Stimulated activated CD4-positive, alpha-beta T cell treated with anti-CD3 and anti-CD28 coated beads, Interleukin-1b, Interleukin-23, amount 100 ng/mL, for 24 hours (primary cell): ENCODE measurements at places on chromosomes 2 and 18.

DNA sequence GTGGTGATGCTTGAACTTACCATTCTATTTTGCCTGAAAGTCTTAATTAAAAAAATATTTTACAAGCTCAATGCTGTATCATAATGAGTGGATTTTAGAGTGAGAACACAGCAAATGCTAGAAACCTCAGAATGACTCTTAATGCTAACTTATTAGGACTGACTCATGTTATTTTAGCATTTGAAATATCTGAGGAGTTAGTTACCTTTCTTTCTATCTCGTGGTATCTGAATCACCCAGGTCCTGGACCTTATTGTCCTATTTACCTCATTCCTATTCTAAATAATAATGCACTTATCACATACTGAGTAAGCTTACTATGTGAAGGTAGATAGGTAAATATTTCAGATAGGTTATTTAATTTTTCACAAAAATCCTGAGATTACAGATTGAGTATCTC lies 70.7 kb downstream of the SOS1 start:
- no peak for DNase-seq

DNA sequence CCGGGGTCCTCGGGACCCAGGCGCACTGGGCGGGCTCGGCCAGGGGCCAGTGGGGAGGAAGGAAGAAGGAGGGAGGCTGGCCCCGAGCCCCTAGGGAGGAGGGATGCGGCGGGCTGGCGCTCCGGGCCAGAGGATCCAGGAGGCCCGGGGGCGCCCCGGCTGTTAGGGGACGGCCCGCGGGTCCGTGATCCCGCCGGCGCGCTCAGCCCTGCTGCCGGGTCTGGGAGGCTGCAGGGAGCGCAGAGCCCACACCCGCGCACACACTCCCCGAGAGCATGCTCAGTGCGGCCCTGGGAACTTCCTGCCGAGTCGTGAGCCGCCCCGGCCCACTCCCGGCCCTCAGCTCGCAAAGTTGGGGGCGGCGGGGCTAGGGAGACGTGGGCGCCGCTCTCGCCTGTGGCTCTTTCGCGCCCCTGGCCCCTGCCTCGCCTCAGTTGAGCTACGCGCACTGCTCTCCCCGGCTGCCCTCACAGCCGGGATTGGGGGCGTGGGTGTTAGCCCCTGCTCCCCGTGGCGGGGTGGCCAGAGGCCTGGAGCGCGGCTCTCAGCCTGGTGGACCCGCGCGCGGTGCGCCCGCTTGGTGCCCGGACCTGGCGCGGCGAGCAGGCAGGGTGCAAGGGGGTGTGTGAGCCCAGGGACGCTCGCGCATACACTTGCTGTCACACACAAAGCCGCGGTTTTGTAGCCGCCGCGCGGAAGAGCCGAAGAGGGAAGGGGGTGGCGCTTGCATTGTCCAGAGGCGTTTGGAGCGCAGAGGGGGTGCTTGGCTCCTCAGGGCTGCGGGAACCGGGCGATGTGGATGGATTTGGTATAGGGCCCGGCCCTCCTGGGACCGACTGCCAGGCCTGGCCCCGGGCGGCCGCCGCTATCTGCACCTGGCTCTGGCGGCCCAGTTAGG lies 132.9 kb upstream of the MGAT5 start:
- DNase-seq: no peak

- no peak for DNase-seq
Measured at GRCh38 chr2:237154884-237155851, 69.5 kb downstream of the COPS8 start.

- no peak for DNase-seq
Measured at GRCh38 chr18:56433919-56434318, 204.5 kb downstream of the TXNL1 start.

DNA sequence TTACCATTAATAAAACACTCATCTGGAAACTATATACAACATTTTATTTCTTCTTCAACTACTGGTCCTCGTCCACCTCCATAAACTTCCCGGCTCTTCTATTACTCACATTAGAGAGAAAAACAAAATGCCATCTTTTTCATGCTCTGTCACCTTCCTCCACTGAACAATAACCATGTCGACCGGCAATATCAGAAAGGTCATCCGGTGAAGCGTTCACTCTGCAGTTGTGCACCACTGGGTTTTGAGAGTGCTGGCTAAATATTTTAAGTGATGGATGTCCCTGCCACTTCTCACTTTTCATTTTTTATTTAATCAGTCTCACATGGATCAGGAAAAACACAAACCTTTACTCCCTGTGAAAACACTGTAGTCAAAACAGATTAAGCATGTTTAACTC lies 48.2 kb downstream of the SPP2 start:
- DNase-seq: no peak

GRCh38 chr2:85453571-85453970 lies 35.1 kb downstream of the SH2D6 start:
- no peak for DNase-seq

DNA sequence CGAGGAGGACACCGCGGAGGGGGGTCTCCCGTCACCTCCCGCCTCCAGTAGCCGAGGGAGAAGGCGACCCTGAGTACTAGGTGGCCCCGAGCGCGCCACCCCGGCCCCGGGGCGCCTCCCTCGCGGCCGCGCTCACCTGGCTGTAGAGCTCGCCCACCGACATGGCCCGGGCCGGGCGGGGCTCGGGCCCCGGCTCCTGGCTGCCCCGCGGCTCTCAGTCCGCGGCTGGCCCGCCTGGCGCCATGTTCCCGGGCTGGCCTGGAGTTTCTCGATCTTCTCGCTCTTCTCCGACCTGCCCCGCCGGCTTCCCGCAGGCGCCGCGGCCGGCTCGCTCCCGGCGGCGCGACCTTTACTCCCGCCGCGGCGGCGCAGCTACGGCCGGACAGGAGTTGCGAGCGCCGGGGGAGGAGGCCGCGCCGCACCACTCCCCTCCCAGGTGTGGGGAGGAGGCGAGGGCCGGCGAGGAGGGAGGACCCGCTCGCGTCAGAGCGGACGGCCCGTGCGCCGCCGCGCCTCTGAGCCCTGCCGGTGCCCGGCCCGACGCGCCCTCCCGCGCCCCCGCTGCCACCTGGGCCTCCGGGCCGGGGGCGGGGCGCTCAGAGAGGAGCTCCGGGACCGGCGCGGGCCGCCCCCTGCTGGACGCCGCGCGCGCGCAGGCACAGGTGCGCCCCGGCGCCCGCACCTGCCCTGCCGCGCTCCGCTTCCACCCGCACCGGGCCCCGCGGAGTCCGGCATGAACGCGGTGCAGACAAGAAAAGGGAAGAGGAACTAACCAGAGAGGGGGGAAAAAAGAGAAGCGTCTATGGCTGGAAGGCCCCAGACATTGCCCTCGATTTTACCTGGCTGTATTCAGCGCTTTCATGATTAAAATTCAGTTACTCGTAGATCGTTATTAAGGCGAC lies at the start of gene MYO5B:
MYO5B (minus strand) TSS at position 517 of the 902 bp plus-strand sequence; CDS start at position 163, 354 bp downstream.
- peak; percentile 48 for DNase-seq

- DNase-seq: no peak
Measured at GRCh38 chr2:28635191-28635611, 116.4 kb upstream of the PPP1CB start.

DNA sequence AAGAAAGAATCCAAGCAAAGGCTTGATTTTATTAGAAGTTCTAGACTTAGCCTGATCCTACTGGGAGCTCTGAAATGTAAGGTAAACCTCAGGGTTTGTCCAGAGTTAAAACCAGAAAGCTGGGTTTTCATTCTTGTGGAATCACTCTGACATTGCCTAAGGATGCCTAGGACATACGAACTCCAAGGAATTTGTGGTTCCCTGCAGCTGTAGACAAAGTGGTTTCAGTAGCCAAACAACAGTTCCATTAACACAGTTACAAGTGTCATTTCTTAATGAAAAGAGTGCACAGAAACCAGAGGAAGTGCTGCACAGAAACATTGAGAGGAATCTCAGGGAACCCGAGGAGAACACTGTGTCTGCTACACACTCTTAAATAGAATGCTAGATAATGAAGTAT lies 221.4 kb upstream of the ST6GAL2 start:
- no peak for DNase-seq

DNA sequence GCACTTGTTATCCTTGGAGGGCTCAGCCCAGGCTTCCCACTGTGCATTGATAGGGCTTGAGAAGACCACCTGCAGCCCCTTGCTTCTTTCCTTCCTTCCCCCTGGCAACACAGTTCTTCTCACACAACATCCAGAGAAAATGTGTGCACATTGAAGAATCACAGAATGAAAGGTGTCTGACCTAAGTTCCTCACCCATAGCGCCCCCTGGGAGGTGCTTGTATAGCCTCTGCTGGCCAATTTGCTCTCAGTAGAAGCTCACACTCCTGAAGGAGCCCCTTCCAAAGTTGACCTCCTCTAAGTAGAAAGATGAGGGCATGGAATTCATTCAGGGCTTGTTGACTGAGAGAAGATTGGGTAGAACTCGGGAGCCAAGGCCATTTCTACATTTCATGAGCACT lies 758.4 kb upstream of the KLHL29 start:
- DNase-seq: no peak
